ENCODE measurements at places on chromosomes 12 and 14. TPM values are rescaled to one million over a fixed set of nuclear protein-coding genes. Genes with fewer than 3 reads are reported as not detected.
A peak's percentile ranks its signal among the peaks of the same experiment; 100 is the strongest.

- H3K27me3 ChIP-seq: no peaks in the 10 kb centered on the region
- H3K4me3 ChIP-seq: peak overlapping the region; percentile 55
- no peak for DNase-seq
- no peaks in the 10 kb centered on the region for H3K36me3 ChIP-seq
- H3K4me1 ChIP-seq: no peaks in the 10 kb centered on the region
- H3K27ac ChIP-seq: no peak overlapping the region
These were observed 477 bp downstream of the OAS3 start for GRCh38 chr12:112938751-112939150.

DNA sequence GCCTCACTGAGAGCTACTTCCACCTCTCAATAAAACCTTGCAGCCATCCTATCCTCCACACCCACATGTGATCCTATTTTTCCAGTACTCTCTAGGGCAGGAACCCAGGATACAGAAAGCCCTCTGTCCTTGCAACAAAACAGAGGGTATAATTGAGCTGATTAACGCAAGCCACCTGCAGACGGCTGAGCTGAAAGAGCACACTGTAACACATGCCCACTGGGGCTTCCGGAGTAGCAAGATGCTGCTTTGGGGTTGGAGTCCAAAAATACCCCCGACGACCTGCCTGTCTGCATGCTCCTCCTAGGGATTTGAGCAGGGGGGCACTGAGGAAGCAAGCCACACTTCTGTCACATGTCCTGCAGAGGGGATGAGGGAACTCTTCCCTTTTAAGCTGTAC, 401.1 kb upstream of the FOXG1 start:
- no peaks in the 10 kb centered on the region for H3K27me3 ChIP-seq
- no peak overlapping the region for H3K4me3 ChIP-seq
- H3K36me3 ChIP-seq: no peaks in the 10 kb centered on the region
- H3K4me1 ChIP-seq: peaks cover 6% of the 10 kb centered on the region
- no peak for DNase-seq

DNA sequence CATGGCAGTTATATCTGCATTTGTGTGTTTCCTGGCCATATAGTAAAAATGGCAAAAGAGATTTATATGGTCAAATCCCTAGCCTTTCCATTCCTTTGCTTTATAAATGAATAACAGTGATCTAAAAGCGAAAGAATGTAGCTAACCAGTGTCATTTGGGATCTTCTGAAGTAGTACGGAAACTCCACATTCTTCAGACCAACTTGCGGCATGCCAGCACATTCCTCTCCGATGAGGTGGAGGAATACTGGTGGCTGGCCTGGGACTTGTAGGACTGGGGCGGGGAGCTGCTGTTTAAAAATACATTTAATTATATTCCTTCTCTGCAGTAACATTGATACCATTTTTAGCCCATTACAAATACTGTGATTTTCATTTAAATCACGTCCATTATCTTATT, 85.3 kb downstream of the SAMD4A start:
- DNase-seq: peak; percentile 85
- H3K27ac ChIP-seq: peak overlapping the region; percentile 66
- no peaks in the 10 kb centered on the region for H3K27me3 ChIP-seq
- H3K4me3 ChIP-seq: 0 out of 2 replicates have a peak overlapping the region, but pooled peaks have one; percentile 4
- H3K36me3 ChIP-seq: no peaks in the 10 kb centered on the region

DNA sequence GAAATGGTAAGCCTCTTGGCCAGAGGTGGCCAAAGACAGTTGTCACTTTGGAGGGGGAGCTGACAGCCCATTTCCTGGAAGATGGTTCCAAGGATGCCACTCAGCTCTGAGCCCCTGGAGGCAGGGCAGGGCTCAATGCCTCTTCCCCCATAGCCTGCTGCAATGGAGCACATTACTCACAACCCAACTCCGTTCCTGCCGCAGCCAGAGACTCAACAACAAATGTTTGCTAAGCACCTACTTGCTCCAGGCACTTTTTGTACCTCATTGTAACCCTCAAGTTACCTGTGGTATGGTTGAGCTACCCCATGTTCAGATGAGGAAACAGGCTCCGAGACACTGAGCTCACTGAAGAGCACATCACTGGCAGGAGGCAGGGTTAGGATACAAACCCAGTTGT, 19.5 kb downstream of the IRF2BPL start:
- H3K27ac ChIP-seq: peak overlapping the region; percentile 86
- H3K36me3 ChIP-seq: no peaks in the 10 kb centered on the region
- peaks cover 53% of the 10 kb centered on the region for H3K4me1 ChIP-seq
- H3K27me3 ChIP-seq: no peaks in the 10 kb centered on the region

- no peaks in the 10 kb centered on the region for H3K4me1 ChIP-seq
- no peaks in the 10 kb centered on the region for H3K27me3 ChIP-seq
- H3K27ac ChIP-seq: no peak overlapping the region
- H3K4me3 ChIP-seq: no peak overlapping the region
- H3K36me3 ChIP-seq: no peaks in the 10 kb centered on the region
These were observed 138.7 kb upstream of the MED13L start for GRCh38 chr12:116416166-116416565.

- H3K4me1 ChIP-seq: no peaks in the 10 kb centered on the region
- H3K27ac ChIP-seq: no peak overlapping the region
- no peak overlapping the region for H3K4me3 ChIP-seq
- H3K36me3 ChIP-seq: no peaks in the 10 kb centered on the region
- no peak for DNase-seq
These were observed 26.4 kb downstream of the SETD3 start for GRCh38 chr14:99454246-99454645.

GRCh38 chr14:70086685-70087379, 101.9 kb downstream of the SLC8A3 start:
- DNase-seq: peak; percentile 50
- H3K4me1 ChIP-seq: peaks cover 7% of the 10 kb centered on the region
- no peaks in the 10 kb centered on the region for H3K36me3 ChIP-seq
- no peaks in the 10 kb centered on the region for H3K27me3 ChIP-seq

DNA sequence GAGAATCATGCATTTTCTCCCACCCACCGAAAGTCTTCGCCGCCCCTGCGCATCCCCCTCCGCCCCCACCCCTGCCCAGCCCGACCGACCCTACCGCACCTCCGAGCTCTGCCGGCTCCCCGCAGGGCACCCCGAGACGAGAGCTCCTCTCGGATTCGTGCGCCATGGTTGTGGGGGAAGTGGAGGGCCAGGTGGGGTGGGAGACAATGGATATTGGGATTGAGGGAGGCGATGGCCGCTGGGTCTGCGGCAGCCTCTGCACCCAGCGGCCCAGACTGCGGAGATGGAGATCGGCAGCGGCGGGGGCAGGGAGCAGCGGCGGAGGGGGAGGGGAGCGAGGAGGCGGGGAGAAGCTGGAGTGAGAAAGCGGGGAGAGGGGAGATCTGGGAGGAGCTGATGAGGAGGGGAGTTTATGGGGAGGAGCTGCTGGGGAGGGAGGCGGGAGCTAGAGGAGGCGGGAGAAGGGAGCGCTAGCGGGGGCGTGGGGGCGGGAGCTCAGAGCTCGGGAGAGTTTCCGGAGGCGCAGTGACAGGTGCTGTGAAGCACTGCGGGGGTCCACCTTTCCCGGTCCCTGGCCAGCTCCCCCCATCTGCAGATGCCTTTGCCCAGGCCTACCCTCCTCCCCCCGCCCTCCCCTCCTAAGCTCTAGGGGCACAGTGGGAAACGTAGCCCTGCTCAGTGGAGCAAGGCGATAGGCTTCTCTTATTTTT, at the start of gene SALL2:
TSS of gene SALL2 (minus strand) at position 385 of the 710 bp plus-strand sequence. CDS start at position 166, 219 bp downstream.
- H3K27ac ChIP-seq: peak within 1 kb of the TSS; percentile 72
- no peaks in the 10 kb centered on the region for H3K36me3 ChIP-seq
- peak; percentile 89 for DNase-seq
- no peaks in the 10 kb centered on the region for H3K27me3 ChIP-seq

GRCh38 chr14:76516884-76517283, 140.9 kb downstream of the ESRRB start:
- H3K36me3 ChIP-seq: no peaks in the 10 kb centered on the region
- H3K27me3 ChIP-seq: no peaks in the 10 kb centered on the region
- H3K4me3 ChIP-seq: no peak overlapping the region
- no peak for DNase-seq
- H3K4me1 ChIP-seq: no peaks in the 10 kb centered on the region

DNA sequence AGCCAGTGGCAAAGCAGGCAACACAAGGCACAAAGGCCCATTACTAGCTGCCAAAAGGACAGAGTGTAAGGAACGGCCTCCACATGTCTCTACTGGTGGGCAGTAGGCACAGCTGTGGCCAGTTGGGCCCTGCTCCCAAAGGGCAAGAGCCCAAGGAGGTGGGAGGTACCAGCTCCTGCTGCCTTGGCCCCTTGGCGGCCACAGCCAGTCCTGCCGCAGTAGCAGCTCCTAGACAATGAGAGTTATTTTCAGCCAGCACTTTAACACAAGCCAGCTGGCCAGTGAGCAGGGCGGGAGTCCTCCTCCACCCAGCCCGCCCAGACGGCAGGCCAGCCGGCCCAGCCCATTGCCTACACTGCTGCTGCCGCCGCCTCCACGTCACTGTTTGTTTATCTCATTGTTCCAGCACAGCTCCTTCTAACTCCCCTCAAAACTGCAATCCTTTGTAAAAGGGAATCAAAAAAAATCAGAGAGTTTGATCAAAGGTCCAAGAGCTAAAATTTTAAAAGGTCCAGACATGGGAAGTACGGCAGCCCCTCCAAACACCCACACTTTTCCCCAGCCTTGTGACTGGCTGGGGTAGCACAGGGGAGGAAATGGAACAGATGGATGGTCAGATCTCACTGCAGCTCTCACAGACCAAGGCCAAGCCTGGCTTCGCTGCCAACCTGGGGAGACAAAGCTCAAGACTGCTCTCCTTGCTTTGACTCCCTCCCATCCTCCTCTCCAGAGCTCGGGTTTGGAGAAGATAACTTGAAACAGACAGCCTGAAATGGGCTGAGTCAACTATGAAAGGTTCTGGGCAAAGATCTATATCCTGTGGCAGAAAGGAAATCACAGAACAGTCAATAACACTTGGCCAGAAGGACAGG, 33.5 kb downstream of the FMNL3 start:
- no peaks in the 10 kb centered on the region for H3K4me1 ChIP-seq
- no peak overlapping the region for H3K4me3 ChIP-seq
- no peaks in the 10 kb centered on the region for H3K36me3 ChIP-seq
- no peak for DNase-seq

- no peaks in the 10 kb centered on the region for H3K27me3 ChIP-seq
- H3K4me3 ChIP-seq: no peak overlapping the region
- H3K4me1 ChIP-seq: no peaks in the 10 kb centered on the region
- no peak for DNase-seq
- H3K27ac ChIP-seq: no peak overlapping the region
These were observed 56.3 kb downstream of the SLC8B1 start for GRCh38 chr12:113278633-113279032.

- peaks cover 7% of the 10 kb centered on the region for H3K4me1 ChIP-seq
- no peak overlapping the region for H3K27ac ChIP-seq
- DNase-seq: no peak
- no peak overlapping the region for H3K4me3 ChIP-seq
- no peaks in the 10 kb centered on the region for H3K27me3 ChIP-seq
These were observed 57.3 kb downstream of the FLRT2 start for GRCh38 chr14:85587151-85587711.

DNA sequence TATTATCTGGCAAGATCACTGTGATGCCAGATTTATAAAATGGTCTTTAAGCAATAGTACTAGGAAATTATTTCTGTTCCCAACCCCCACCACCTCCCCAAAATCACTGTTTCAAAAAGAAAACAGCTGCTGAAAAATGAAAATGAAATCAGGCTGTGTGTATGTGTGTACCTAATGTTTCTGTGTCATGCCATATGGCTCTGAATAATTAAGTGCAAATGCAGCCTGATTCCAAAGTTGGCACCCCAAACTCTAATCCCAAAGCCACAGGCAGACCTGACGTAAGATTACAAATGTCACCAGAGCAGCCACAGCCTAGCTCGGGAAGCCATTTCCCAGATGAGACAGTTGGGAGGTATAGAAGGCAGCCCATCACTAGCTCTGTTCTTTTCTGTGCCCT, 175.5 kb downstream of the MED13L start:
- H3K36me3 ChIP-seq: no peaks in the 10 kb centered on the region
- H3K4me3 ChIP-seq: no peak overlapping the region
- H3K27ac ChIP-seq: no peak overlapping the region
- no peaks in the 10 kb centered on the region for H3K27me3 ChIP-seq
- DNase-seq: no peak

DNA sequence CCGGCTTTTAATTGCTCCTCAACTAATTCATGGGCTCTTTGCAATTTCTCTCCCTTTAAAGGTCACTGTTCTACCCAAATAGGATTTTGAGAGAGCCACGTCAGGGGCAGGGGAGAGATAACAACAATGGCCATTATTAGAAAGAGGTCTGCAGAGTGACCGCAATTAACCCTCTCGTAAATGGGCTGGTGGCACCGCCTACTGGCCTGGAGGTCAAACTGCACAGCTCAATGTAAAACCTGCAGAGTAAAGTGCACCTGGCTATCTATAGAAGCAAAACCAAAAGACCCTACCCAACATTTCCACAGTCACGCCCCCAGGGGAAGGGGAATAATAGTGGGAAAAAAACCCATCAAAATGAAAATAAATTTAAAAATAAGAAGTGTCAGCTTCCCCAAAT, 21.6 kb upstream of the CLEC4E start:
- peaks cover 13% of the 10 kb centered on the region for H3K4me1 ChIP-seq
- no peaks in the 10 kb centered on the region for H3K27me3 ChIP-seq
- H3K36me3 ChIP-seq: no peaks in the 10 kb centered on the region
- no peak overlapping the region for H3K27ac ChIP-seq
- H3K4me3 ChIP-seq: no peak overlapping the region

DNA sequence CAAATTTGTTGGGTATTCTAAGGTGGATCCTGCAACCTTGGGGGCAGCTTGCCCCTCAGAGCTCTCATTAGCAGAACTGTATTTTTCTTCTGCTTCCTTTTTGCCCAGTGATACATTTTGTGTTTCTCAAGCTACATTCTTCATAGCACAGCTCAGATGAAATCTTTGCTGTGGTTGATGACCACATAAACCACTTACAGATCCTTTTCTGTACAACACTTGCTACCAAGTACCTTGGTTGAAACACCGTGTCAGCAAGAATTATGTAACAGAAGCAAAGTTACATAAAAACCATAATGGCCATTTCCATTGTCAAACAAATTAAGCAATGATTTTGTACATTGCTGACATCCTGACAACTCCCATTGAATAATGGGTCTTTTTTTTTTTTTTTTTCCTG, 9.7 kb upstream of the PLBD1 start:
- 0 out of 2 replicates have a peak, but pooled peaks cover 3% of the 10 kb centered on the region for H3K4me1 ChIP-seq
- no peak overlapping the region for H3K4me3 ChIP-seq
- H3K36me3 ChIP-seq: no peaks in the 10 kb centered on the region
- no peak overlapping the region for H3K27ac ChIP-seq
- no peaks in the 10 kb centered on the region for H3K27me3 ChIP-seq

GRCh38 chr14:100640471-100641273, 53.5 kb upstream of the BEGAIN start:
- no peaks in the 10 kb centered on the region for H3K36me3 ChIP-seq
- no peak for DNase-seq
- no peaks in the 10 kb centered on the region for H3K27me3 ChIP-seq

Gene ADCY6
- total RNA-seq: 89.8 TPM

Gene RD3L
- not detected for total RNA-seq

Gene PIANP
- 0.37 TPM for total RNA-seq

Gene FITM1
- 0.39 TPM for total RNA-seq

Gene BORCS5
- total RNA-seq: 25.7 TPM

Gene RPL6
- total RNA-seq: 1,460 TPM

Data from Caco-2 (cell line).